ENCODE measurements at places on chromosomes 13 and 19.

DNA sequence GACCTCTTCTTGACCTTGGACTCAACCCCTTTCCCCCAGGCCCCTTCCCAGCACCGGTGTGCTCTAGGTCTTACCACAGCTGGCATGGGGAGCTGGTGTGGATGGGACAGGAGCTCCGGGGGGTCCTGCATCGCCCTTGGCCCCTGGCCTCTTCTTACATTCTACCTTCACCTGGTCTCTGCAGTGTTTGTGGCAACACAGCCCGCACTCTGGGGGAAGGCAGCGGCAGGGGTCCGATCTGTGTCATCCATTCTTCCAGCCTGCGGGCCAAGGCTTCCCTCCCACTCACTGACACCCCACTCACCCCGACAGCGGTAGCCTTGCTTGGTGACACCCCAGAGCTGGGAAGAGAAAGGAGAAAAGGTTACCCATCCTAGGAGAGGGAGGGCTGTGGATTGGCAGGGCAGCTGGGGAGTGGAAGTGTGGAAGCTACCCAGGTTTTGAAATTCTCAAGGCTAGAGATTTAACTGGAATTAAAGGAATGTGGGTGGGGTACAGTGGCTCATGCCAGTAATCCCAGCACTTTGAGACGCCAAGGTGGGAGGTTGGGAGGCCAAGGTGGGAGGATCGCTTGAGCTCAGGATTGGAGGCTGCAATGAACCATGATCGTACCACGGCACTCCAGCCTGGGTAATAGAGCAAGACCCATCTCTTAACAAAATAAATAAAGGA, 8.3 kb downstream of the FAM98C start:
- DNase-seq, result no peak

GRCh38 chr13:93086329-93086728, 140.3 kb upstream of the GPC6 start:
- no peak for DNase-seq

DNA sequence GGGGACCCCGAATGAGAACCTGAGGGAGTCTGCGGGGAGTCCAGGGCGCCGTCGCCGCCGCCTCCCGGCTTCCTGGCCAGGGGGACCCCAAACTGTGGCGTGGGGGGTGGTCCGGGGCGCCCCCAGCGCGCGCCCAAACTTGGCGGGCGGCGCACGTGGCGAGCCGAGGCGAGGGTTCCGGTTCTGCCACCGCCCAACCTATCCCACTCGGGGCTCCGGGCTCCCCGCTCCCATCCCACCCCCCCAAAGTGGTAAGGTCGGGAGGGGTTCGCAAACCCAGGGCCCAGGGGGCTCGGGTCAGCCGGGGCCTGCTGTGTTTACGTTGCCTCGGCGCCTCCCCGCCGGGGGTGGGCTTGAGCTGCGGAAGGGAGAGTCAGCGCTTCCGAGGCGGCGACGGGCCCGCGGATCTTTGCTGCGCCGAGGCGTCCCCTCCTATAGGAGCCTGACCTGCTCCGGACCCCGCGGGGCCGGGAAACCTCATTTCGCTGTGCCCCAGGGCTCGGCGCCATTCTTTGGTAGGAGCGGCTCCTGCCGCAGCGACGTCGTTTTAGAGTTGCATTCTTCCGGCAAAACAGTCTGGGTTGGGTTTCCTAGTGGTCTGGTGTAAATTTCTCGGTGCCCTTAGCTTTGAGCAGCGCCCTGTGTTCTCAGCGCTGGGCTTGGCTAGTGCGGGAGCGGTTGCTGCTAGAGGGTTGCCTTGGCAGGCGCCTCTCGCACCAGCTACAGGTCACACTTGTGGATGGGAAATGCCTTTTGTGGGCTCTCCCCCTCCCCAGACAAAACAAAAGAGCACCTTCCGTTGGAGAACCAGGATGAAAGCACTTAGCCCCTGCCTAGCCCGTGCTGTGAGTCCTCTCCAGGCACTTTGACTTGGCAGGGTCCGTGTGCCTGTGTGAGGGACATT, 1.2 kb downstream of the DAZAP1 start:
- peak; percentile 65 for DNase-seq

- no peak for DNase-seq
Observed at GRCh38 chr19:37986048-37986750, 79.2 kb downstream of the SIPA1L3 start.

- DNase-seq, result no peak
Observed at GRCh38 chr19:46866407-46867136, 5.8 kb downstream of the ARHGAP35 start.

DNA sequence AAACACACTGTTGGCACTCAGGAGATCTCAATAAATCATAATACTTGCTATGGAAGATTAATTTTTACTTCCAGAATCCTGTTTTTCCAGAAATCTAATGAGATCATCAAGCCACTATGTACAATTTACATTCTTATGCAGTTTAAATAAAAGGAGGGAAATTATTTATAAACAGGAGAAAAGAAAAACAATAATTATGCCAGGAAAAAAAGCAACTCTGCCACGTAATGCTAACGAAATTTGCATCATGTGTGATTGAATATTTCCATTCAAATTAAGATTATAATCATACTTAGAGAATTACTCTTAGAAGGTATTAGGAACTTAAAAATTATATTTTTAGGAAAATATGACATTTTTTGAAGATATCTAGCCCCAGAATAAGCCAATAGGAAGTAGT, 13.0 kb downstream of the FAM124A start:
- DNase-seq, result no peak

GRCh38 chr19:39833464-39834286, at the start of gene DYRK1B:
TSS of gene DYRK1B (minus strand) at chr19:39834162. CDS start at chr19:39831867, 2,295 bp downstream.
- peak; percentile 96 for DNase-seq

Data from activated CD8-positive, alpha-beta memory T cell treated with anti-CD3 and anti-CD28 coated beads, Interleukin-2, amount 50 U/mL, for 4 hours (primary cell).